ENCODE measurements at places on chromosomes 13 and 19. TPM values are rescaled to one million over a fixed set of nuclear protein-coding genes. Genes with fewer than 3 reads are reported as not detected.

Gene LRG1
- 2.3 TPM for total RNA-seq

Gene ZNF726
- total RNA-seq, result 0.92 TPM

Gene USHBP1
- 40.0 TPM for total RNA-seq

Gene CHMP2A
- 104 TPM for total RNA-seq

Gene SCEL
- total RNA-seq, result not detected

Gene CYSLTR2
- not detected for total RNA-seq

Gene GSK3A
- 36.5 TPM for total RNA-seq

Gene ZFR2
- total RNA-seq, result not detected

Gene CRTC1
- 4.7 TPM for total RNA-seq

Gene FFAR2
- total RNA-seq, result not detected

Gene POU2F2
- total RNA-seq, result 7.4 TPM

Gene ZNF850
- 1.6 TPM for total RNA-seq

Gene SHD
- not detected for total RNA-seq

Gene BABAM1
- 94.9 TPM for total RNA-seq
